Activated T-cell treated with anti-CD3 and anti-CD28 coated beads, Interleukin-2, amount 50 U/mL, for 4 hours (primary cell): ENCODE measurements at places on chromosomes 13 and 19. TPM values are rescaled to one million over a fixed set of nuclear protein-coding genes. Genes with fewer than 3 reads are reported as not detected.

Gene PEX11G
- 0.76 TPM for total RNA-seq

Gene HSPB6
- total RNA-seq, result 0.22 TPM

DNA sequence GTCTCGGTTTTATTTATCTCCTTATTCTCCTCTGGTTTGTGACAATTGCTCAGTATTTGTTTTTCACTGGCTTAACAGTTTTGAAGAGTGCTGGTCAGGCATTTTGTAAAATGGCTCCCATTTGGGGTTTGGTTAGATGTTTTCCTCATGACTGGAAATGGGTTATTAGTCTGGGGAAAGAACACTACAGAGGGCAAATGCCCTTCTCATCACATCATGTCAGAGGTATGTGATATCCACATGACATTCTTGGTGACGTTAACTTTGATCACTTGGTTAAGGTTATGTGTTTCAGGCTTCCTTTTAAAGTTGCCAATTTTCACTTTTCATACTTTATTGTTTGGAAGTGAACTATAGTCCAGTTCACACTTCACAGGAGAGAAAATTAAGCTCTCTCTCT, 74.8 kb upstream of the KLHL1 start:
- no peak for DNase-seq

- no peak for DNase-seq
Observed at GRCh38 chr19:47776568-47776967, 1.9 kb upstream of the SELENOW start.

Gene EDNRB
- total RNA-seq, result 0.10 TPM

- no peak for DNase-seq
Observed at GRCh38 chr19:23771761-23772674, 13.3 kb upstream of the ZNF681 start.

DNA sequence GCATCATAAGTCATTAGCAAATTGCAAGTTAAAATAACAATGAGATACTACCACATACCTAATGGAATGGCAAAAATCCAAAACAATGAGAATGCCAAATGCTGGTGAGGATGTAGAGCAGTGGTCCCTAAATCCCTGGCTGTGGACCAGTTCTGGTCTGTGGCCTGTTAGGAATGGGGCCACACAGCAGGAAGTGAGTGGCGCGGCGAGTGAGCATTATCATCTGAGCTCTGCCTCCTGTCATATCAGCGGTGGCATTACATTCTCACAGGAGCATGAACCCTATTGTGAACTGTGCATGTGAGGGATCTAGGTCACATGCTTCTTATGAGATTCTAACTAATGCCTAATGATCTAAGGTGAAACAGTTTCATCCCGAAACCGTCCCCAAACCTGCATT, 1694.4 kb downstream of the EFNB2 start:
- no peak for DNase-seq
